ENCODE measurements at places on chromosomes 3 and 15.

- no peak for DNase-seq
Measured at GRCh38 chr15:100601617-100602063, 344 bp downstream of the LINS1 start.

DNA sequence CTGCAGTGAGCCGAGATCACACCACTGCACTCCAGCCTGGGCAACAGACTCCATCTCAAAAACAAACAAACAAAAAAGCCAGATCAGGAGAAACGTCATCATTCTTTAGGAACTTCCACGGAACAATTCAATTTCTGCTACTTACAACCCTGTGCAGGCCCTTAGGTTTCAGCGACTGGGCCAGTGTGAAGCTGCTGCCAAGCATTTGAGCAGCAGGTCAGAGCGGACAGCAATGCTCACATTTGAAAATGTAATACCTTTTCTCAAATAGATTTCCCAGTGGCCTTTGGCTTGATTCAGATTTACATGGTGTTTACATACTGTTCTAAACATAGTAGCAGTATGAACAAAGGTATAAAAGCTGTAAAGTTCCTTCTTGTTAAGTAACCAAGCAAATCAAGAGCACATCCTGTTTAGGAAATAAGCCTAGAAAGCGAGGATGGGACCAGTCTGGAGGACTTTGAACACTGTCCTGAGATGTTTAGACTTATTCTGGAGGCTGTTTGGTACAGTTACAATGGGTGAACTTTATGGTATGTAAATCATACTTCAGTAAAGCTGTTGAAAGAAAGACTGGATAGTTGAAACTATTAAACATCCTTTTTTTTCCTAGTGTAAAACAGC, 141.2 kb downstream of the HCN4 start:
- no peak for DNase-seq

DNA sequence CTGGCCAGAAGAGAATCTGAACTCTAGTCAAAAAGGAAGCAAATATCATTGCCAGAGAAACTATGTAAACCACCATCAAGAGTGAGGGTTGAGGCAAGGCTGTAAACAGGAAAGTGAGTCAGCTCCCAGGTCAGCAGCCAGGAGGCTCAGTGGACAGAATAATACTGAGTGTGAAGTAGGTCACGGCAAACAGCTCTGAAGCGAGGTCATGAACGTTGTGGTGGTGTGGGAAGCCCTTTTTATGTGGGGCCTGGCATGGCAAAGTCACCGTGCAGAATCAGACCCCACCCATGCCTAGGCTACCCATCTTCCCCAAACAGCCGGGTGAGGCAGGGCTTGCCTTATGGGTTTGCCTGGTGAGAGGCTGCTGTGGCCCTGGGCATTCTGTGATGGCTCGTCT, 43.9 kb downstream of the THBS1 start:
- no peak for DNase-seq

GRCh38 chr3:106508331-106508893, 639.6 kb upstream of the CBLB start:
- DNase-seq, result no peak
